ENCODE measurements at places on chromosomes 3 and 15. TPM values are rescaled to one million over a fixed set of nuclear protein-coding genes. Genes with fewer than 3 reads are reported as not detected.
A peak's percentile ranks its signal among the peaks of the same experiment; 100 is the strongest.

MORC1 gene
- not detected for total RNA-seq

GRCh38 chr15:89647191-89647851 is 7.9 kb downstream of the KIF7 start:
- peak; percentile 34 for DNase-seq

WDR72 gene
- not detected for total RNA-seq

- no peak for DNase-seq
These were observed 662.9 kb downstream of the NLGN1 start for GRCh38 chr3:174060431-174060830.

DNA sequence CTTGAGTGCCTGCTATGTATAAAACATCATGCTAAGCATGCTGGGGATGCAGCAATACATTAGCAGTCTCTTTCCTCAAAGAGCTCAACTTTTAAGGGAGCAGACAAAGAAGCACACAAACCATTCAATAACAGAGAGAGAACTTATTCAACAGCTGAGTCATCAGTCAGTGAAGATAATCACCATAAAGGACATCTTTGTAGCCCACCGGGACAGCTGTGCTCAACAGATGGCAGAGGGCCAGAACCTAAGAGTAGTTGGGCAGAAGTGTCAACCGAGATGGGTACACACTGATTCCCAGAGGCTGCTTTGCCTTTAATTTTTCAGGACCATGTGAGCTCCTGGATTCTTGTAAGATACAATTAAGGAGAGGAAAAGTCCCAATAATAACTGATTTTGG is 4.2 kb upstream of the RAB8B start:
- DNase-seq: peak; percentile 87

PLCH1 gene
- total RNA-seq: not detected

DNA sequence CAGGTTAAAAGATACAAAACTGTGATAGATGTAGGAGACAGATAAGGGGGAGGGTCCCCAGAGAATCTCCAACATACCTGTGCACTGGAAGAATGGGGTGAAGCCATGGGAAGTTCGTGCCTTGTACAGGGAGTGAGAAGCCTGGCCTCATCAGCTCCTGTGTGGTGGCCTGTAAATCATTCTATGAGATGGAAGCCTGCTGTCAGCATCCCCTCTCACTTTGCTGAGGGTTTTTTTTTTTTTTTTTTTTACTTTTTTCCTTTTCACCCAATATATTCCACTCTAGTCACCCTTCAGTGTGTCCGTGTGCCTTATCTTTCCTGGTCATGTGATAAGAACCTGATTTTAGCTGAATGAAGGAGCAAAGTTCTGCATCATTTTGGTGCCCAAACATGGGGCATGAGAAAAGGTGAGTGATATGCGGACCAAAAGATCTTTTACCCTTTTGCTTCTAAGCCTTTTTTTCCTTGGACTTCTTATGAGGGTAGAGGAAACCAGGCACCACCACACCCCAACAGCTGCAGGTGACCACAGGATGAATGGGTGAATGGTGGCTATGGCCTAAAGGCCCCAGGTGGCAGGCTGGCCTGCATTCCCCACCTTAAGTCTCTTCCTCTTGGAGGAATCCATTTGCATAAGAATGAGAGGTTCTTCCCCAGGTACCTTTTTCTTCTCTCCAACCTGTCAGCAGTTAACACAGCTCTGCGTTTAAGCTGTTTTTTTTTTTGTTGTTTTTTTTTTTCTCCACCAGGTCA is 1345.0 kb downstream of the NSUN3 start:
- DNase-seq: no peak

- no peak for DNase-seq
These were observed 43.8 kb downstream of the AAGAB start for GRCh38 chr15:67210555-67211168.

All from LHCN-M2 (cell line).